WTC11 (cell line): ENCODE measurements at places on chromosomes 11 and 22. TPM values are rescaled to one million over a fixed set of nuclear protein-coding genes. Genes with fewer than 3 reads are reported as not detected.

DCHS1 gene
- total RNA-seq: 11.5 to 14.2 TPM (median 12.6 TPM) in 3 replicates

GRCh38 chr11:5846701-5847100, 5.0 kb upstream of the OR52E6 start:
- no peak for DNase-seq

- DNase-seq: no peak
Observed at GRCh38 chr11:106939157-106939556, 79.1 kb downstream of the GUCY1A2 start.

- no peak for DNase-seq
Observed at GRCh38 chr11:93784935-93785360, 866 bp downstream of the MED17 start.

DNA sequence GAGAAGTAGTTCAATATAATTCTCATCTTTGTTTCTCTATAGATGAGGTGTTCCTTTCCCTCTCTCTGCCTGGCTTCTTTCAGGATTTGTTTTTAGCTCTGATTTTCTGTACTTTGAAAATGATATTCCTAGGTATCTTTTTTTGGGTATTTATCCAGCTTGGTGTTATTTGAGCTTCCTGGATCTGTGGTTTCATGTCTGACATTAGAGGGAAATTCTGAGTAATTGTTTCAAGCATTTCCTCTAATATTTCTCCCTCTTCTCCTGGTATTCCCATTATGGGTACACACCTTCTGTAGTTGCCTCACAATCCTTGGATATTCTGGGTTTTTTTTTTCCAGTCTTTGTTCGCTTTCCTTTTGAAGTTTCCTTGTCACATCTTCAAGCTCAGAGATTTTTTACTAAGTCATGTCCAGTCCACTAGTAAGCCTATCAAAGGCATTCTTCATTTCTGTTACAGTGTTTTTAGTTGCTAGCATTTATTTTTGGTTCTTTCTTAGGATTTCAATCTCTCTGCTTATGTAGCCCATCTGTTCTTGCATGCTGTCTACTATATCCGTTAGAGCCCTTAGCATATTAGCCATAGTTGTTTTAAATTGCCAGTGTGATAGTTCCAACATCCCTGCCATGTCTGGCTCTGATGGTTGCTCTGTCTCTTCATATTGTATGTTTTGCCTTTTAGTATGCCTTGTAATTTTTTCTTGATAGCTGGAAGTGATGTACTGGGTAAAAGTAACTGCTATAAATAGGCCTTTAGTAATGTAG, 5.8 kb downstream of the CCDC81 start:
- DNase-seq: no peak

DNA sequence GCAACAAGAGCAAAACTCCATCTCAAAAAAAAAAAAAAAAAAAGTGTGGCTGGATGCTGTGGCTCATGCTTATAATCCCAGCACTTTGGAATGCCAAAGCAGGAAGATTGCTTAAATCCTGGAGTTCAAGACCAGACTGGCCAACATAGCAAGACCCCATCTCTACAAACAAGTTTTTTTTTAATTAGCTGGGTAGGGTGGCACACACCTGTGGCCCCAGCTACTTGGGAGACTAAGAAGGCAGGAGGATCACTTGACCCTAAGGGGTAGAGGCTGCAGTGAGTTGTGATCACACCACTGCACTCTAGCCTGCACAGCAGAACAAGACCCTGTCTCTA, 19.0 kb upstream of the FEZ1 start:
- DNase-seq: no peak
